ENCODE measurements at places on chromosomes 1 and 21.

- DNase-seq = no peak
These were observed 8.2 kb downstream of the CRYBG2 start for GRCh38 chr1:26345718-26346117.

DNA sequence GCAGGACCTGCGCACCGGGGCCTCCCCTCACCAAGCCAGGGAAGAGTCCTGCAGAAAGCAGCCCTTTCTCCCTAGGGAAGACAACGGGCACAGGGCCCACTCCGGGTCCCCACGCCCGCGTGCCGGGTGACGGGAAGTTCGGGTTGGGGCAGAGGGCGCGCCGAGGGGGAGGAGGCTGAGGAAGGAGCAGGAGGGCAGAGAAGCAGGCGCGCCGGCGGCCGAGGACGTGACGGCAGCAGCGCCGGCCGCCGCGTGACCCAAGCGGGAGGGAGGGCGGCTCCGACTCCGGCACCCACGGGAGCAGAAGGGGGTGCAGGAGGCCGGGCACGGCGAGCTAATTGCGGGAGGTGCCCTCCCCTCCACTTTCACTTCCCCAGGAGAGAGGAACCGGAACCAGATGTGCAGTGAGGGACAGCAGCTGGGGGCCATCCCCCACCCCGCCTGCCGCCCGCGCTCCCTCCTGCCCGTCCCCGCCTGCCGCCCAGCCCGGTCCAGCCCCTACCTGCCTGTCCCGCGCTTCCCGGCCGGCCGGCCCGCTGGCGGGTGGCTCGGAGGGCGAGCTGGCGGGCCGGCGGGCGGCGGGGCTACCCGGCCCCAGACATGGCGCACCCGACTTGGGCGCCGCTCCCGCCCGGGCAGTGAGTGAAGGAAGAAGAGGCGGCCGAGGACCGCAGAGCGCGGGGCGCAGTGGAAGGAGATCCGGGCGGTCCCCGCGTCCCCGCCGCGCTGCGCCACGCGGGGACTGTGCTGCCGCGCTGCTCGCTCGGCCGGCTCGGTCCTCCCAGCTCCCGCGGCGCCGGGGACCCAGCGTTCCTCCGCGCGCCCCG is 510 bp downstream of the DENND4B start:
- peak; percentile 76 for DNase-seq

DNA sequence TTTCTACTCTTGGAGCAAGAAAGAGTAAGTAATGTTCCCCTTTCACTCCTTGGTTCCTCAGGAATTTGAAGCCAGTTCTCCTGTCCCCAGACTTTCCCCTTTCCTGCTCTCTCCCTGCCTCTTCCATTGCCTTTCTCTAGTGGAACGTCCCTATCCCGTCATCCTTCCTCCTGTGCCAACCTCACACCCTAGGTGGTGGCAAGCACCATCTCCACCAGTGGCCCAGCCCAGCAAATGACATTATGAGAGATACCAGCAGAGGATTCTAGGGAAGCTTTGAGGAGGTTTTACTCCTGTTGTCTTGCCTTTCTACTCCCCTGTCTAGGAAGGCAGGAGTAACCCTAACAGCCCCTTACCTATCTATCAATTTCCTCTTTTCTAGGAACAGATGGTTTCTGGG is 8.1 kb upstream of the TACSTD2 start:
- no peak for DNase-seq

DNA sequence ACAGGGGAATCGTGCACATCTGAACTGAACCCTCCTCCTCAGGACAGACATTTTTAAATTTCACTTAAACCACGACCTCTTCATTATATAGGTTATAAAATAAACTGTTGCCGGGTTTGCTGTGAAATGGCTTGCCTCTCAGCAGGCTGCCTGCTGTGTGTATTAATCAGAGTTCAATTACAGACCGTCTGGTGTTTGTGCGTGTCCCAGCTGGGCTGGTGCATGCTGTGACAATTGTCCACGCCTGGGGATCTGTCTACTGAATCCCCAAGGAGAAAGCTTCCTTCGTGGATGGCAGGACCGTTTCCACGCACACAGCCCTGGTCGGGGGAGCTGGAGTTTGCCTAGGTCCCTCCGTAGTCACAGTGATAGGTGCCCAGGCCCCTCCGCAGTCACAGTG is 13.4 kb upstream of the AGPAT3 start:
- DNase-seq = no peak

DNA sequence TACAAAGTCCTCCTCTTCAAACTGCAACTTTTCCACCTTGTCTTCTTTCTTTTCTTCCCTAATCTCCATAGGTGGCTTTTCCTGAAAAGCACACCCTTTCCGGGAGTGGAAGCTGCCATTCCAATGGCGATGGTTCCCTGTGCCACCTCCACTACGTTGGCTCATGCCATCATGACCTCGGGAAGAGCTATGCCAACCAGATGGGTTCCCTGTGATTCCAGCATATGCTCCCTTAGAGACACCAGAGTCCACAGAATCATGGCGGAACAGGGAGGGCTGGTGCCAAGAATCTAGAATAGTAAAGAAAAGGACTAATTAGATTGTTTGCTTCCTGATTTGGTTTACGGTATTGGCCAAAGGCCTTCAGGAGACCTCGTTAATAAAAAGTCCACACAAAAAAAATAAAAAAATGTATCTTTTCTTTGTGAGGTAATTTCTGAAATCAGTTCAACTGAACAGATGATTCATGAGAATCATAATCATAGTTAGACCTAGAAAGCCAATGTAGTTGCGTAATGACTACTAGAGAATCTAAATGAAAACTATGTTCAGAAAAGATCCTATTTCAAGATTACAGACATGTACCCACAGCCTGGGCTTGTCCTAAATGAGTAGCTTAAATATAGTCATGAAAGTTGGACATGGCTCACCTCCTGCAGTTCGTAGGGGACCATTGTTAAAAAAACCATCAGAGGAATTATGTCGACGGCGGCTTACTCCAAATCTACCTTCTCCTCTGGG is 30.9 kb upstream of the CCDC17 start:
- peak; percentile 35 for DNase-seq

- DNase-seq = no peak
These were observed at the start of gene SH2D1B for GRCh38 chr1:162412002-162412401. SH2D1B (minus strand) TSS chr1:162412136; CDS start chr1:162412016, 120 bp downstream.

GRCh38 chr1:116826818-116827606 is 72.8 kb downstream of the CD2 start:
- DNase-seq = peak; percentile 89

- DNase-seq = no peak
These were observed 48.1 kb downstream of the RAP1GAP start for GRCh38 chr1:21621051-21621450.

DNA sequence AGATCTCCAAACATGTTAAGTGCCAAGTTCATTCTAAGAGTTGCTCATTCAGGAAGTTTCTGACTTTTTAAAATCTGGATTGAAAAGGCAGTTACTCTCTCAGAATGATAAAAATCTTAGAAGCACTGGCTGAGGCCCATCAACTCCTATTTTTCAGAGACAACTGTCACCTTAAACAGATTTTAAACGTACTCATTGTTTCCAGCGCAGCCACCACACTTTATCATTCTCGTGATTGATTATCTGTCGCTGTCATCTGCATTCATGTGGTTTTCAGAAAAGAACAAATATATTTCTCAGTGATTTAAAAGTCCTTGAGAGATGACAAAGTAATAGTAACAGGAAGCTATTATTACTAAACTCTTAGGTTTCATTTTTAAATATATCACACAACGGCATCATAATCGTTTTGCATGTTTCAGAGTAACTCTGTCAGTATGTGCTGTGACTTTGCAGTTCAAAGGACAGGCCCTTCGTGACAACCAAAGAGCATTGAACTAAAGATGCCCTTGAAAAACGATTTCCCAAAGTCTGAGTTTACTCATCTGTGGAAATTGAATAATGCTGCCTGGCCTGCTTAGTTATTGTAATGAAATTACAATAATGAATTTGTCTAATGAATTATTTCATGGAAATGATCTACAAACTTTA is 14.9 kb upstream of the KCNK1 start:
- peak; percentile 45 for DNase-seq

DNA sequence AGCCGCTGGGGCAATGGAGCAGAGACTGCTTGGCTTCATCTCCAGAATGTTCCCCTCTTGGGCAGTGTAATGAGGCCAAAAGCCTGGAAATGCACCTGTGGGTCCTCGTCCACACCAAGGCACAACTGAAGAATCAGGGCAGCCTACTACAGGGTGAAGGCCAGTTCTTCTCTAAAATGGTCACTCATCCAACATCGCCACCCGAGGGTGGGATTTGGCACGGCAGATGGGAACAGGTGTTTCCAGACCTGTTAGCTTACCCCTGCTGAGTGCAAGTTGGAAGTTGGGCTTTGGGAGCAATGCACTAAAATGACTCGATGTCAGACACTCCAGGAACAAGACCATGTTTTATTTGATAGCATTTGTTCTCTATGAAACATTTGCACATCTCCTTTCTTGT is 543.7 kb downstream of the NPHP4 start:
- DNase-seq = peak; percentile 10

DNA sequence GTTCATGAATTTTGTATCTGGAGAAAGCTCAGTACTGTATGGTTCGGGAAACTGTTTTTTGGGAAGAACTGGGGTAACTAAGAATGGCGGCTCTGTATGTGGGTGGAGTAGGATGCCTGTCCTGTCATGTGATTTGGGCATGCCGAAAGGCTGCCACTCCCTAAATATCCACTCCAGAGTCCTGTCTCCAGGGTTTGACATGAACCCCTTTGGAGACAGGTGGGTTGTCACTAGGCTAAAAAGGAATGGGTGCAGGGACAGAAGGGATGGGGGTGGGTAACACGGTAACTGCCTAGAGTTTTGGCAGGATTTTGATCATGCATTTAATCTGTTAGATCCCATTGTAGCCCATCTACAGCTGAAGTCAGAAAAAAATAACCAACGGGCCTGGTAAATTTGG is 150.1 kb downstream of the KCNJ6 start:
- no peak for DNase-seq

- no peak for DNase-seq
These were observed 48.4 kb upstream of the DNAJC6 start for GRCh38 chr1:65260851-65261473.

GRCh38 chr1:96597218-96597617 is 124.4 kb upstream of the PTBP2 start:
- no peak for DNase-seq

DNA sequence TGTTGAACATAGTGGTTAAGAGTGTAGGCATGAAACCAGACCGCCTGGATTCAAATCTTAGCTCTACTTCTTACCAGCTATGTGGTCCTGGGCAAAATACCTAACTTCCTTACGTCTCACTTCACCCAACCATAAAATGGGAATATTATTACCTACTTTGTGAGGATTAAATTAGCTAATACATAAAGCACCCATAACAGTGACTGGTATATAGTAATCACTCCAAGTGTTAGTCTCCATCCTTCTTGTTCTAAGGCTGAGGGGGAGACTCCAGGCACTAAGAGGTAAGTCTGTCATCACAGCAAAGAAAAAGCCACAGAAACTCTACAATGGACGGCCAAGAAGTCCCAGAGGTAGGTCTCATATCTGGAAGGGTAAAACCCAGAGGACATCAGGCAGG is 2.8 kb downstream of the SMG5 start:
- DNase-seq = no peak

- DNase-seq = no peak
These were observed 508 bp downstream of the RAVER2 start for GRCh38 chr1:64745181-64745985.

GRCh38 chr1:241518476-241519307 is 863 bp downstream of the FH start:
- peak; percentile 42 for DNase-seq

DNA sequence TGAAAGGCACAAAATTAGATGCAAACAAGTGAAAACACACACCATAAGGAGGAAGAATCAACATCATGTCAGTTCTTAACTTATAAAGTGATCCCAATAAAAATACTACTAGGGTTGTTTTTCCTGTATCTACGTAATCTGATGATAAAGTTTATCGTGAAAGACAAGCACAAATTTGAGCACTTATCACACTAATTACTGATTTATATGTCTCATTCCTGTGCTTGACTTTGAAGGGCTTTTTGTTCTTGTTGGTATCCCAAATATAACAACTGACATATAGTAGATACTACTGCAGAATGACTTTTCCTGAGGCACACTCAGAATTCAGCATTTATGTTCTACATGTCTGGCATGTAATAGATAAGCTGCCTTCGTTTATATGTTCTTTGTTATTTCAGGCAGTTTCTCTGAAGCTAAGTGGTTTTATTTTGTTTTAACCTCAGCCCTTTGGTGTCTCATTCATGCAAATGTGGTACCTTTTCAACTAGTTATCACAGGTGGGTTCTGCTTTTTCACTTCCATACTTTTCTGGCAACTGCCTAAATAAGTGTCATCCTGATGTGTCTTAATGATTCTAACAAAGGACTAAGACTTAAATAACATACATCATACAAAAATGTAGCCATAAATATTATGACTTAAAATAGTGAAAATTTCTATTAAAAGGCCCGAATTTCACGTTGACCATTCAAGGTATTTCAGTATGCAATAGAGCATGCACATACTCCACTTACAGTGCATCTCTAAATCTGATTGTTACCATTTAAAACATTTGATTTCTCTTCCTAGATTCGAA is 73.2 kb downstream of the LRRC8C start:
- DNase-seq = no peak

DNA sequence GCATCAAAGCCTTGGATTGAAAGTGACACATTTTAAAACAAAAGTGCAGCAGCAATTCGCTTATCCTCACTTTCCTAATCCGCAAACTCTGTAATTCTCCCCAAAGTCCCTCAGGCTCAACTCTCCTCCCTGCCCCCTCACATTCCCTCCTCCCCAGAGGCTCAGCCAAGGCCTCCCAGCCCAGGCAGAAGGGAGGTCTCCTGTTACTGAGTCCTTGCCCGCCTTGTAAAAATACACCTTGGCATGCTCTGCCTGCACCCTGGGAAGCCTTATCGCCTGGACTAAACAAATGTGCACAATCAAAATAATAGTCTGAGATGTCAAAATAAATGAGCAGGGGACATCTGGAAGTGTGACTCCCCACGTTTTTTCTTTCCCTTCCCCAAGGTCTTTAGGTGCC is 109.7 kb downstream of the PLXNA2 start:
- no peak for DNase-seq

GRCh38 chr1:164876398-164877116 is 317.6 kb downstream of the PBX1 start:
- DNase-seq = no peak

GRCh38 chr21:41163091-41163490 is 4.9 kb upstream of the BACE2 start:
- DNase-seq = no peak
